Fibroblast of lung (primary cell): ENCODE measurements at places on chromosomes 5 and 9. TPM values are rescaled to one million over a fixed set of nuclear protein-coding genes. Genes with fewer than 3 reads are reported as not detected.

Gene ABO
- total RNA-seq = not detected in 2 replicates

Gene PCDHGB7
- 13.0 and 13.6 TPM in 2 replicates for total RNA-seq

Gene CEP78
- total RNA-seq = 10.0 and 10.4 TPM in 2 replicates

Gene NIM1K
- 7.7 and 14.7 TPM in 2 replicates for total RNA-seq

Gene SAXO1
- under 0.01 and 0.17 TPM in 2 replicates for total RNA-seq

Gene IL4
- total RNA-seq = not detected in 2 replicates

Gene MZB1
- total RNA-seq = 0.17 TPM in 1 of 2 replicates, not detected in the other

Gene MAMDC2
- total RNA-seq = 5.4 and 23.0 TPM in 2 replicates

Gene C9orf153
- total RNA-seq = 0.17 and 0.51 TPM in 2 replicates

Gene ORM2
- not detected in 2 replicates for total RNA-seq

Gene FAM151B
- total RNA-seq = 3.9 and 4.8 TPM in 2 replicates

Gene KCNT1
- total RNA-seq = not detected in 2 replicates

Gene CTSL
- 563 and 826 TPM in 2 replicates for total RNA-seq

Gene GALNT12
- 18.2 and 27.2 TPM in 2 replicates for total RNA-seq

Gene SPATA9
- total RNA-seq = 0.51 and 0.66 TPM in 2 replicates

Gene TRIM52
- total RNA-seq = 7.2 and 7.9 TPM in 2 replicates

Gene ARHGEF39
- under 0.01 and 0.66 TPM in 2 replicates for total RNA-seq
